ENCODE measurements at places on chromosomes 12 and 14.
A peak's percentile ranks its signal among the peaks of the same experiment; 100 is the strongest.

DNA sequence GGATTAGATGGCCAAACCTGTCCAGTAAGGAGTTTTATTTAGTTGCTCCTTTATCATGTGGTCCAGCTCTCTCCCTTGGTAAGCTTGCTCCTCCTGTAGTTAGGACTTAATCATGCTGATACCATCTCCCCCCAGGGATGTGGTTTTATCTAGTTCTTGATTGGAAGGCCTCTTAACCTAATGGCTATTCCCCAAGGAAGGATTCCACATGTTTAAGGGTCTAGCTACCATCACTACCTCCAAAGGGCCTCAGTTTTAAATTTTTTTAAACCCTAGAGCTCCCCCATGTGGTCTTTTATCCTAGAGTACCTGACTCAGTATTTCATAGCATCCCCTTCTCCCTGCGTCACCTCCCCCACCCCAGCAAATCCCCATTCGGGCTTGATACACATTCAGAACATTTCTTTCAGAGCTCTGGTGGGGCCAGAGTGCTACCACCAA, 22.5 kb downstream of the MAP3K12 start:
- no peak for DNase-seq

DNA sequence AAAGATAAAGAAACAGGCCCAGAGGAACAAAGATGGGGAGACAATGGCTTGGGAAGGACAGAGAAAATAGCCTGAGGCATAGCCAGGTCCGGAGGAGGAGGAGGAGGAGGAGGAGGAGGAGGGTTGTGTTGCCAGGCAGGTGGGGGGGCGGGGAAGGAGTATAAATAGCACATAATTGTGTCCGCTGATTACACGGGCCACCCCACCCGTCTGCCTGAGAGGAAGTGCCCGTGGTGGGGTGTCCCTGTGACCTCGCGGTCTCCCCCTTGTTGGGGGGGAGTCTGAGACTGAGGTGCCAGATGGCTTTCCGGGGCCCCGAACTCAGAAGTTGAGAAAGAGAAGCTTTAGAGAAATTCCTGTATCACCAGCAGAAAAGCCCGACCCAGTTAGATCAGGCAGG, 1.9 kb upstream of the SP7 start:
- DNase-seq: no peak

DNA sequence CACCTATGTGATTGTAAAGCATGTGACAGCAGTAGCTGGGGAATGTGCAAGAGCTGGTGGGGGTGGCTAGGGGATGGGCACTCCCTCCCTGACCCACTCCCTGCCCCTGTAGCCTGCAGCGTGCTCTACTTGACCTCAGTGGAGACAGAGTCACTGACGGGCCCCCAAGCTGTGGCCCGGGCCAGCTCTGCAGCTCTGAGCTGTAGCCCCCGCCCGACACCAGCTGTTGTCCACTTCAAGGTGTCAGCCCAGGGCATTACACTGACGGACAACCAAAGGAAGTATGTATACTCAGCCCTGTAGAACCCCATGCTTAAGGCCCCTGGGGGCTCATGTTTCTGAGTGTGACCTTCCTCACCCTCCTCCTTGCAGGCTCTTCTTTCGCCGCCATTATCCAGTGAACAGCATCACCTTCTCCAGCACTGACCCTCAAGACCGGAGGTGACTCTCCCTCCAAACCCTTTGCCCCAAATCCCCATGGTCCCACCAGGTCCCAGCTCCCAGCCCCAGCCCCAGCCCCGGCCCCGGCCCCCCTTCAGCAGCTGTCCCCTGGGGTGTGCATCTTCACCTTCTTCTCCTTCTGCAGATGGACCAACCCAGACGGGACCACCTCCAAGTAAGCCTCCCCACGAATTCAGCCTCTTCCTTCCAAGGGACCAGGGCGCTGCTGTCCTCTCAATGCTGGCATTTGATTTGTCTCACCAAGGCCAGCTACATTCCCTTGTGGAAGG, 13.3 kb downstream of the TNS2 start:
- no peak for DNase-seq

DNA sequence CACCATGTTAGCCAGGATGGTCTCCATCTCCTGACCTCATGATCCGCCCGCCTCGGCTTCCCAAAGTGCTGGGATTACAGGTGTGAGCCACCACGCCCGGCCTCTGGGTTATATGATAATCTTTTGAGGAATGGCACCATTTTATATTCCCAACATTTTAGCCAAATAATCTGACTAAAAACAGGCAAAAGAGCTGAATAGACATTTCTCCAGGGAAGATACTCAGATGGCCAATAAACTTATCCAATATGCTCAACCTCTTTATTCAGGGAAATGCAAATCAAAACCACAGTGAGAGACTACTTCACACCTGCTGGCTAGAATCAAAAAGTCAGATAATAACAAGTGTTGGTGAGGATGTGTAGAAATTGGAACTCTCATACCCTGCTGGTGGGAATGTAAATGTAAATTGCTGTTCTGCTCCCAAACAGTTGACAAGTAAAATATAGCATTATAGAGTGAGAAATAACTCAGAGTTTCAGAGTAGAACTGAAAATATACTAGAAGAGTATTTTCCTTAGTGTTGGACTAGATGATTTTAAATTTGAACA, 80.0 kb downstream of the RCOR1 start:
- DNase-seq: no peak

GRCh38 chr12:96396914-96397313, 3.3 kb downstream of the CDK17 start:
- no peak for DNase-seq

DNA sequence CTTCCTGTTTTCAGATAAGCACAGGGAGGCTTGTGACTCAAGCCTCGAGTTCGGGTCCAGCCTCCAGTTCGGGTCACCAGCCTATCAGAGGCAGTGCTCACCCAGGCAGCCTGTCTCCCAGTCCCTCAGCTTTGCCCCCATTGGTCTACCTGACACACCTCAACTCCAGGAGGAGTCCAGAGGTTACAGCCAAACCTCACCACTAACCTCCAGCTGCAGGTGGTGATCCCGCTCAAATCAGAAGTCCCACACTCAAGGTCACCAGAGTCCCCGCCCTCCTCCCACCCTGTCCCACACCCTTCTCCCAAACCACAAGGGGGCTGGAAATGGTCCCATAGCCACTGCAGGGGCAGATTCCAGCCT, 42.1 kb downstream of the KDM2B start:
- DNase-seq: no peak

- DNase-seq: no peak
These were observed at the start of gene CCDC60 for GRCh38 chr12:119334430-119335170. Gene CCDC60 (plus strand): TSS chr12:119334729. CDS start chr12:119335177, 448 bp downstream.

- no peak for DNase-seq
These were observed 12.9 kb downstream of the BRAP start for GRCh38 chr12:111672822-111673381.

DNA sequence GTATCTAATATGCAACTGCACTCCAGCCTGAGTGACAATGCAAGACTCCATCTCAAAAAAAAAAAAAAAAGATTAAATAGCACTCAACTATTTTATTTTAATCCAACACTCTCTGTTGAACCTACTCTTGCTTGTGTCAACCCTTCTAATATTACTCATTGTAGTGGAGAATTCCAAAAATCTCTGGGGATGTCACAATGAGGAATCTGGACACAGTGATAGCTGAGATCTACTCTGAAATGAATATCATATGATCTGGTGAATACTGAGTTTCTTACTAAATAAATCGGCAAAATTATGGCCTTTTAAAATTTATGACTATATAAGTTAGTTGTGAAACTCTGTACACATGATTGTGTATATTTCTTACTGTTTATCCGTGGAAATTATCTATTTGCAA, 418.2 kb downstream of the BCAT1 start:
- no peak for DNase-seq

DNA sequence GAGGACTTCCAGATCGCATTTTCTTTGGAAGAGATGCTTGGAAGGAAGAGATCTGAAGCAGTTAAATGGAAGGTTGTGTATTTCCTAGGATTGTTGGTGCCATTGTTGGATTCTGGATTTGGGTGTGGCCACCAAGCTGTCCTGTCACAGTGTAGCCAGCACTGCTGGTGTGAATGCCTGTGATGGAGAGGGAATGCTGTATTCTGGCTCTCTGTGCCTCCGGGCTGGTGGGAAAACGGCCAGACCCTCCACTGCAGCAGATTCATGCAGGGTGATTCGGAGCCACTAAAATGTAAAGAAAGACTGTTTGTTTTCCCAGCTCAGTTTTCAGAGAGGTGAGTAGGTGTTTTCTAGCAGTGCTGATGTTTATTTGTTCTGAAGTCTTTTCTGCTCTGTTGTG, 30.7 kb upstream of the MANSC4 start:
- no peak for DNase-seq

- peak; percentile 25 for DNase-seq
These were observed 170.0 kb upstream of the SLC16A7 start for GRCh38 chr12:59425798-59426197.

- DNase-seq: no peak
These were observed 141.9 kb downstream of the BTG1 start for GRCh38 chr12:92003701-92004100.

DNA sequence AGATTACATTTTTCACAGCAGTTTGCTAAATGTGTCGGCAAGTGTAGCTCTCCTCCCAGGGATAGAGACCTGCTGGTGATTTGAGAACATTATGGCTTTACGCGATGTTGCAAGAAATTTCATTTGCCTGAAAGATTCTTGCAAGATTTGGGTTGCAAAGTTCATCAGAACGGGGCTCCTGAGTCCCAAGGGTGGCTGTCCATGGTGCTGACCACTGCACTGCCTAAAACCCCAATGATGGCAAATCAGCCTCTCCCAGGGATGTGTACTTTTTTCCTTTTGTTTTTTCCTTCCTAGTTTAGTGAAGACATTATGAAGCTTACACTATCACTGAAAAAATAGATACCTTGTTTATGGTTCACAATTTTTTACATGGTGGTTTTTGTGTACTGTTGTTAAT, 85.4 kb downstream of the WSCD2 start:
- peak; percentile 46 for DNase-seq

DNA sequence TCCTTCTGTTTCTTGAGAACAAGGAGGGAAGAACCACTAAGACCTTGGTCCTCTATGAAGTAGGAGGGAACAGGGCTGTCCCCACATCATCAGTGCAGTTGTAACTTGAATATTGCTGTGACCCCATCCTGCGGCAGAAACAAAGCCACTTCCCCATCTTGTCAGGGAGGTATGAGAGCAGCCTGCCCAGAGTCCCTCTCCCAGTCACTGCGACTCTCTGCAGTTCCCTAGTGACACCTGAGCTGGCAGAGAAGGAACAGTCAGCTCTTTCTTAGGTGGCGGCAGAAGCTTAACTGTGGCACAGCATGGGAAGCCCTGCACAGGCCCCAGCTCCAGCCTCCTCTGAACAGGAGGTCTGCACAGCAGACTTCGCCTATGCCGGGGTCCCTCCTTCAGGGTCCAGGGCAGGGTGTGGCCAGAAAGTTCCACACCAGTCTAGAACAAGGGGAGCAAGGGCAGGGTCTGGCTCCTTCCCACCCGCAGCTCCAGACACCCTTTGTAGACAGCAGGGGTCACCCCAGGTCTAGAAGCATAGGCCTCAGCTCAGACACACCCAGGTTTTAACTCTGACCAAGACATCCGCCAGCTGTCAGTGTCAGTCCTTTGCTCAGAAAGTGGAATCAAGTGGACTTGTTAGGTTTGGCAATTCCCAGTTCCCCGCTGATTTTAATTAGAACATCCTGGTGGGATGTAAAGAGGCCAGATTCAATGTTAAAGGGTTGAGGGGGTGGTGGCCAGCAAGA, 36.8 kb downstream of the DEGS2 start:
- DNase-seq: no peak

- DNase-seq: no peak
These were observed 146.1 kb downstream of the PAX9 start for GRCh38 chr14:36807727-36808126.

DNA sequence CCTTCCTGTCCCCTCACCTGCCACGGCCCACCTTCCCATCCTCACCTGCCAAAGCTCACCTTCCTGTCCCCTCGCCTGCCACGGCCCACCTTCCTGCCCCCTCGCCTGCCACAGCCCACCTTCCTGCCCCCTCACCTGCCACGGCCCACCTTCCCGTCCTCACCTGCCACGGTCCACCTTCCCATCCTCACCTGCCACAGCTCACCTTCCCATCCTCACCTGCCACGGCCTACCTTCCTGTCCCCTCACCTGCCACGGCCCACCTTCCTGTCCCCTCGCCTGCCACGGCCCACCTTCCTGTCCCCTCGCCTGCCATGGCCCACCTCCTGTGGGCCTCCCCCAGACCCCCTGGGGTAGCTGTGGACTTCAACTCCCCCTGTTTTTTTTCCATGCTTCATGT, 48.8 kb upstream of the GPR68 start:
- no peak for DNase-seq

DNA sequence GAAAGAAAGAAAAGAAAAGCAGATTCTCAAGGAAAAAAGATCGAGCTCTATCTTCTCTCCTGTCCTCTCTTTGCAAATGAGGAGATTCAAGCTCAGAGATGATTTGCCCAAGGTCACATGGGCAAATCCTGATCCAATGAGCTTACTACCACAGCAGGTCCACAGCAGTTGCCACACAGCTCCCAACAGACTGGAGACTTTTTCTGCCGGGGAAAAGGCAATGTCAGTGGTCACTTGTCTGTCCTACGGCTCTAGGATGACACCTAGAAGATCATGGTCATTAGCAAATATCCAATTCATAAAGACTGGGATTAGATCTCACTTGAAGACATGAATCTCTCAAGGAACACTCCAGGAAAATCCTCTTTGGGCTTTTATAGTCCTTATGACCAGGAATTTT, 58.8 kb downstream of the TTC7B start:
- no peak for DNase-seq

- no peak for DNase-seq
These were observed 19.6 kb downstream of the RMST start for GRCh38 chr12:97482143-97482693.

DNA sequence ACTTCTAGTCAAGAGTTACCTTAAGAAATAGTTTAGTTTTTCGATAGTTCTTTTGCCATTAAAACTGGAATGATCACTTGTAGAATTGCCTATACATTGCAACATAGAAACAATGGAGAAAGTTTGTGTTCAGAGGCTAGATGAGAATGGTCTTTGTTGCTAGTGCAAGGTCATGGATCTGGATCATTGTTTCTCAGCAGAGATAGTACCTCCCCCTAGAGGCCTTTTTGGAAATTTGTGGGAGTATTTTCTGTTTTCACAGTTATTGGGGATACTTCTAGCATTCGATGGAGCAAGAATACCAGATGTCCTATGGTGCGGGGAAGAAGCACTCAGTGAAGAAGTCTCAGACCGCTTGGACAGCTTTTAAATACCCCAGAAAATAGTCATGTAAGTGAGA, 138.8 kb upstream of the HMGA2 start:
- DNase-seq: peak; percentile 56

GRCh38 chr12:56980268-56980667, 22.9 kb upstream of the RDH16 start:
- DNase-seq: no peak

- DNase-seq: no peak
These were observed 18.1 kb downstream of the GMFB start for GRCh38 chr14:54470701-54471100.

DNA sequence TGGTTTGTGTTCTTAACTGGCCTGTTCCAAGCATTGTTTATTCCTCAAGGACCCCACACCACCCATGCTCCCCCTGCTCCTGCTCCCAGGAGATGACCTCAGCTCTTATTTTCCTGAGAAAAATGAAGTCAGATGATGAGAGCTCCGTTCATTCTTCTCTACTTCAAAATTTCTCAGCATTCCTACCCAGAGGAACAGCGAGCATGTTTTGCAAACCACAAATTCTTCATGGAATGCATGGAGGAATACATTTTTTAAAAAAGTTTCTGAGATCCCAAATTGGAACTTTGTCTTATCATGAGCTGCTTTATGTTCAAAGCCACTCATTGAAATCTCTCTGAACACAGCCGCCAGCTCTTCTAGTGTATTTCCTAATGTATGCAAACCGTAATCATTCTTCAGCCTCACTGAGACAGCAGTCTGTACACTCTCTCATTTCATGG, 44.9 kb downstream of the SYNE2 start:
- peak; percentile 23 for DNase-seq
